ENCODE measurements at places on chromosomes 11 and 22.

- DNase-seq = no peak
Observed at GRCh38 chr11:2945031-2945756, 16.0 kb upstream of the PHLDA2 start.

DNA sequence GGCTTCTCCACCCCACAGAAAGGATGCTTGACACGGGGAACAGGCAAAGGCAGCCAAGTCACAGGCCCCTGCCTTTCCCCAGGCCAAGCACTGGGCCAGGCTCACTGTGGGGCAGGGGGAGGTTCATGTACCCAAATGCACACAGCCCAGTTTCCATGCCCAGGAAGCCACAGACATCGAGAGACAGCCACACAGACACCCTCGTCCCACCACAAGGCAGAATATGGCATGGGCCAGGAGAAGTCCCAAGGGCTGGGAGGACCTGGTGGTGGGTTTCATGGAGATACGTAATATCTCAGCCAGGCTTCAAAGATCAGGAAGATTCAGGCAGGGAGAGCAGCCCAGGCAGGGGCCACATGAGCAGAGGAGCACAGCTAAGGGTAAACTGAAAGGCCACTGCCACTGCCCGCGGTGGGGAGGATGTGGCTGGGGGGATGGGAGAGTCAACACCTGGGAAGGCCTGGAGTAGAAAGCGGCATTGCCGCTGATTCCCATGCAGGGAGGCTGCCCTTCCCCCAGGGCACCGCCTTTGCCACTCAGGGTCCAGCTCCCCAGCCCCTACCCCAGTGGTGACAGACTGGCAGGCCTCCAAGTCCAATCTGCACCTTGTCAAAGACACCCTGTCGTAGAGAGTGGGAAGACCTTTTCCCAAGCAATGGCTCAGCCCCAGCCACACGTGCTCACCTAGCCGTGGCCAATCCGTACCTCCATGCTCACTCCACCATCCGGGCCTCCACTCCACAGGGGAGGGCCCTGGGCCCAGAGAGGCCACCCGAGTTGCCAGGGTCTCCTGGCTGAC is 2.4 kb upstream of the MFNG start:
- no peak for DNase-seq

- DNase-seq = no peak
Observed at GRCh38 chr11:119745112-119745511, 16.1 kb upstream of the NECTIN1 start.

GRCh38 chr11:10488934-10489691 is 34.0 kb downstream of the AMPD3 start:
- no peak for DNase-seq

- peak; percentile 12 for DNase-seq
Observed at GRCh38 chr11:8584511-8584910, 9.5 kb downstream of the STK33 start.

- DNase-seq = no peak
Observed at GRCh38 chr11:1864231-1864630, 11.3 kb downstream of the LSP1 start.

GRCh38 chr22:29040385-29041275 is 21.0 kb downstream of the C22orf31 start:
- DNase-seq = peak; percentile 46

DNA sequence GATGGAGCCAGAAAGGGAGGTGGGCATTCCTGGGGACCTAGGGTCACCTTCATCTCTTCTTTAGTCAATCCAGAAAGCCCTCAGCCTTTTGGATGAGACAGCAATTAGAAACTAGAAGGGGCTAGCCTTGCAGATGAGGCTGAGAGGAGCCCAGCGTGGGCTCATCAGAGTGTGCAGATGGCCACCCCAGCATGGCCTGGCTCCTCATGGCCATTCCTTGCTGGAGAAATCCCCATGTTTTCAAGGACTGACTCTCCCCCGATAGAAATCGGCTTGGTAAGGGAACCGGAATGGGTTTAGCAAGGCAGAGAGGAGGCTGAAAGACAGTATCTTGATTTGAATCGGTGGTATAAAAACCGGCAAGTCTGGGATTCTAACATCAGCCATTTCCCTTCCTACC is 274.6 kb downstream of the BUD13 start:
- DNase-seq = no peak

- DNase-seq = no peak
Observed at GRCh38 chr11:125951731-125952130, 5.9 kb downstream of the VSIG10L2 start.

DNA sequence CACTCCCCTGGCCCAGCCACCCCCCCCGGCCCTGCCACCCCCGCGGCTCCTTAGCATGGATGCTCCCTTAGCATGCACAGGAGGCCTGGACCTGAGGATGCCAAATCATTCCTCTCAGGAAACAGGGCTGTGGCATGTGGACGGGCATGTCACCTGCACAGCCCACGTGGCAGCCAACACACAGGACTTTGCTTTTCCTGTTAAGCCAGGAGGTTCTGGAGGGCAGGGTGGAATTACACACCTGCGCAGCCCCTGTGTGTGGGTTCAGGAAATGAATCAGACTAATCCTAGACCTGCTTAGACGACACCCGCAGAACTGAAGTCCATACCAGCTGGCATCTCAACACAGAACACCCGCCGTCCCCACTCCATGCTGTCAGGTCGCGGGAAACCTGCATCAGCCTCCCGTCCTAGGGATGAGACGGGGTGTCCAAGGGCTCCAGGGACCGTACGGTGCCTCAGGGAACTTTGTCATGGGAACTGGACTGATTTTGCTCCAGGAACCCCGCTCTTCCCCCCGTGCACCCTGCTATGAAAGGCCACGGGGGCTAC is 10.2 kb downstream of the CERK start:
- DNase-seq = no peak

- no peak for DNase-seq
Observed at GRCh38 chr22:33520904-33521780, 399.1 kb downstream of the LARGE1 start.

All from SHP77 (cell line).